Osteoblast (primary cell): ENCODE measurements at places on chromosomes 5 and 9. TPM values are rescaled to one million over a fixed set of nuclear protein-coding genes. Genes with fewer than 3 reads are reported as not detected.
A peak's percentile ranks its signal among the peaks of the same experiment; 100 is the strongest.

DNA sequence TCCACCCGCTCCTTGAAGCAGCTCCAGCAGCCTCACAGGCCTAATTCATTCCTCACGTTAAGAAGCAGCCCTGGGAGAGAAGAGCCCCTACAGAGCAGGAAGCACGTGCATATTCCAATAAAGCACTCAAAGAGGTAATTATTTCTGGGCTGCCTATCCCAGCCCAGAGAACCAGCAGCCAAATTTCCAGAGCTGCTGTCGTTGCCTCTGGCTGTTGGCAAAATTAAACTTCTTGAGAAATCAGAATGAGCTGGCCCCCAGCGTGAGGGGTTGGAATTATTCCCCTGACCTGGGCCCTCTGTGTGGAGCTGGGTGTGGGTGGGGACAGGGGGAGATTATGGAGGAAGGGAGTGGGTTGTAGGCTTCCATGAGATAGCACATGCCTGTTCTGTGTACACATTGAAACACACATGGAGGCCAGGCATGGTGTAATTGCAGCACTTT is 86.8 kb upstream of the HSPA9 start:
- H3K4me1 ChIP-seq, result no peaks in the 10 kb centered on the region
- peak; percentile 18 for DNase-seq
- no peaks in the 10 kb centered on the region for H3K36me3 ChIP-seq
- no peak overlapping the region for H3K27ac ChIP-seq
- H3K4me3 ChIP-seq, result no peak overlapping the region

WNT8A gene
- not detected in 2 replicates for total RNA-seq

SPINK7 gene
- total RNA-seq, result not detected in 2 replicates

PAX5 gene
- total RNA-seq, result under 0.01 TPM in 1 of 2 replicates, not detected in the other

DNA sequence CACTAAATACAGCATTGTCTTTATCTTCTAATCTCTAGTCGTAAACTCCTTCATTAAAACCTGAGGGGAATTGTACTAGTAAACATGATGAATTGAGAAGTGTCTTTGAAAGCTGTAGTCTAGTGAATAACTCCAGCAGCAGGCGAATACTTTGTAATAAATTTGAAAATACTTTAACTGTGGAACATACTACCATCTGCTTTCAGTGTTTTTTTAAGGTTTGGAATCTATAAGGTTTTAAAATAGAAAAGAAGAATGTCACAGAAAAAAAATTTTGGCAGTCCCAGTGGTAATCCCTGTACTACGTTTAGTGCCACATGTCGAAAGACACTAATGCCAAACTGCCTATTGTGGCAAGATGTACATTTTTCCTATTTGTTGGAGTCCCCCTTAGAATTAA is 379.0 kb upstream of the NUDT12 start:
- DNase-seq, result no peak
- H3K4me1 ChIP-seq, result no peaks in the 10 kb centered on the region
- H3K4me3 ChIP-seq, result no peak overlapping the region
- no peaks in the 10 kb centered on the region for H3K27me3 ChIP-seq
- H3K27ac ChIP-seq, result no peak overlapping the region
- no peaks in the 10 kb centered on the region for H3K36me3 ChIP-seq

KIF27 gene
- total RNA-seq, result 6.2 TPM in 2 replicates

EQTN gene
- total RNA-seq, result not detected in 2 replicates

DNA sequence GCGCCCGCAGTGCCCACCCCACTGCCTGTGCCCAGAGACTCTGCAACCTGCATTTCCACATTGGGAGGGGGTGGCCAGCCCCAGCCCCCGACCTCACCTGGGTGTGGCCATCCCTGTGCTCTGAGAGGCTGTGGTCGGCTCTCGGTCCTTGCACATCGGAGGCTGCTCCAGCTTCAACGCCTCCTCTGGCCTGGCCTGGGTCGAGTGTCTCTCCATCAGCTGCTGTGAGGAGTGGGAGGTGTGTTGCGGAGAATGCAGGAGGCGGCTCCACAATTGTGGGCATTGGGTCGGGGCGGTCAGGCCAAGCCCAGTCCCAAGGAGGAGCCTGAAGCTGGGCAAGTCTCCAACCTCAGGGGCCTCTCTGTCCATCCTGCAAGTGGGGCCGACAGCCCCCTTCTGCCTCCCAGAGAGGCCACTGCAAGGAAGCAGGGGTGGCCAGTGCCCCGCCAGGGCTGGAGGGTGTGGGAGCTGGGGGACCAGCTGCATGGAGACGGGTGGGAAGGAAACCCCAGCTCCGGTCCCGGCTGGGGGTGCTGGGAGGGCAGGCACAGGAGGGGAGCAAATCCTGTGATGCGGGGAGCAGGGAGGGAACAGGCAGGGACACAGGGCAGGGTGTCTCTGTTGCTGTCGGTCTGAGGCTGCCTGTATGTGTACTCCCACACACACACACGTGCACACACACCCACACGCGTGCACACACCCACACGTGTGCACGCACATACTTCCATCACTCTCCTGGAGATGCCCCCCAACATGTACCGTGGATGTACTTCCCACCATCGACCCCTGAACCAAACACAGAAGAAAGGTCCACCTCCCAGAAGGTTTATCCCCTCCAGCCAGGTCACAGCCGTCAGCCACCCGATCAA is 28.9 kb downstream of the CCDC187 start:
- H3K27me3 ChIP-seq, result peaks cover 32% of the 10 kb centered on the region
- no peak overlapping the region for H3K27ac ChIP-seq
- no peaks in the 10 kb centered on the region for H3K36me3 ChIP-seq

DNA sequence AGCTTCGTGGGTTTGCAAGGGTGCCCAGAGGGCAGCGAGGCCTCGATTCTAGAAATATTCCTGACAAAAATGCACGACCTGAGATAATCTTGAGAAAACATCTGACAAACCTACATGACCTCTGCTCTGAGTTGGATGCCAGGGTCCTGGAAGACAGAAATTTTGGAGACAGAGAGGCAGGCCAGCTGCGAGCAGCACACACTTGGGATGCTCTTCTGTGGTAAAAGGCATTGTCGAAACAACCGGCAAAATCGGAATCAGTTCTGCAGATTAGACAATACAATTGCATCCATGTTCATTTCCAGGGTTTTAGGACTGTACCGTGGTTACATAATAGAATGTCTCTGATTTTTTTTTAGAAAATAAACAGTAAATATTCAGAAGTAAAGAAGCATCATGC is 74.2 kb downstream of the GADD45G start:
- no peak overlapping the region for H3K4me3 ChIP-seq
- no peak for DNase-seq
- no peak overlapping the region for H3K27ac ChIP-seq
- H3K36me3 ChIP-seq, result no peaks in the 10 kb centered on the region
- H3K4me1 ChIP-seq, result no peaks in the 10 kb centered on the region
- no peaks in the 10 kb centered on the region for H3K27me3 ChIP-seq

CDX1 gene
- total RNA-seq, result 0.29 and 0.36 TPM in 2 replicates

DNA sequence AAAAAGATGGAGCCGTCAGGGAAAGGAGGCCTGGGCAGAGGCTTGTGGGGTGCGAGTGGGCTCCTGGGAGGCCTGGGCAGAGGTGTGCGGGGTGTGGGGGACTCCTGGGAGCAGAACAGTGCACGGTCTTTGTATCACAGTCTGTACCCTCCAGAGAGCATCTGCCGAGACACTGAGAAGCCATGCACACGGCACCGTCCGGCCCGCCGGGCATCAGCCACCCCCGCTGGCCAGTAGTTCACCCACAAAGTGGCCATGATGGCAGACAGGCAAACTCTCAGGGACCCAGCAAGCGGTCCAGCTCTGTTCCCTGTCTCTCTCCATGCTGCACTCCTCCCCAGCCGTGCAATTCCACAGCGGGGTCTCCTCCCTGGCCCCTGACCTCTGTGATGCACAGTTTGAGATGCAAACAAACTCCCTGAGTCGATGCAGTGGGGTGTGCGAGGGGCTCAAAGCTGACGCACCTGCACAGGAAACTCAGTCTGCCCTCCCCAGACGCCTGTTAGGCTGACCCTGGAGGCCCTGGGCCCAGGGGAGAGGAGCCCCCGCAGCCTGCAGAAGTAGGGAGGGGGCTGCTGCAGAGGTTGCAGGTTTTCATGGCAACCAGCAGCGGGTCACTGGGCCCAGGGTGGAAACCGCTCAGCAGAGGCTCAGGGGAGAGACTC is 9.1 kb upstream of the GPSM1 start:
- no peak for DNase-seq
- H3K36me3 ChIP-seq, result no peaks in the 10 kb centered on the region
- H3K4me3 ChIP-seq, result no peak overlapping the region
- no peaks in the 10 kb centered on the region for H3K27me3 ChIP-seq

DNA sequence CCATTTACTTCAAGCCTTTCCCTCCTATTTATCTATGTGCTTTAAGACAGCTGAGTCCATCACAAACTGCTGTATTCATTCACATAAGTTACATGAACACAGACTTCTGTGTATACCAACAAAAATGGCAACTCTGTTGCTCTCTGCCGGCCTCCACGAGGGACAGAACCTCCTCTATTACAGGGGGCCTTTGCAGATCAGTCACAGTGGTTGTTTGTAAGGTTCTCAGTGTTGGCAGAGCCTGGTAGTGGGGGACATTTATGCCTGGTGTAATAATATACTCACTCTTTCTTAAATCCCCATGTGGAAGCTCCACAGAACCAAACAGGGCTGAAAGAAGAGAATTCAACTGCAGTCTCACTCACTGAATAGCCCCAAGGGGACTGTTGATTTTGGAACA is 76.5 kb downstream of the SLC1A1 start:
- no peak overlapping the region for H3K27ac ChIP-seq
- peaks cover 9% of the 10 kb centered on the region for H3K4me1 ChIP-seq
- no peak for DNase-seq
- no peaks in the 10 kb centered on the region for H3K36me3 ChIP-seq
- H3K27me3 ChIP-seq, result no peaks in the 10 kb centered on the region

GRCh38 chr5:172712610-172713009 is 58.4 kb downstream of the DUSP1 start:
- no peak overlapping the region for H3K27ac ChIP-seq
- no peaks in the 10 kb centered on the region for H3K36me3 ChIP-seq
- H3K27me3 ChIP-seq, result no peaks in the 10 kb centered on the region
- peak; percentile 6 for DNase-seq

DNA sequence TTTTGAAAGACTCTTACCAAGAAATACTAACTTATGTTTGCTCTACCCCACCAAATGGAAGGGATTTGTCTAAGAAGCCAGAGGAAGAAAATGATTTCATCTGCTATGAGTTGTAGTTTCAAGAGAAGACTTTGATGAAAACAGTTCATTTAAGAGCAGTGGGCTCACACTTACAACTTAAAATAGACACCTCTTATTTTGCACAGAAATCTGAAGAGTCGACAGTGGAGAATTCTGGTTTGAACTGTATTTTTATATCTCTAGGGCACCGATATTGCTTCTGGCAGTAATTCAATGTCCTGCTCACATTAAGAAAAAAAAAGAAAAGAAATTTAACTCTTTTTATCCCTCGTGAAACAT is 1.9 kb upstream of the DAB2 start:
- peaks cover 10% of the 10 kb centered on the region for H3K36me3 ChIP-seq
- H3K4me1 ChIP-seq, result peaks cover 47% of the 10 kb centered on the region
- peak overlapping the region; percentile 96 for H3K27ac ChIP-seq
- H3K4me3 ChIP-seq, result peak overlapping the region; percentile 91
- no peaks in the 10 kb centered on the region for H3K27me3 ChIP-seq

DNA sequence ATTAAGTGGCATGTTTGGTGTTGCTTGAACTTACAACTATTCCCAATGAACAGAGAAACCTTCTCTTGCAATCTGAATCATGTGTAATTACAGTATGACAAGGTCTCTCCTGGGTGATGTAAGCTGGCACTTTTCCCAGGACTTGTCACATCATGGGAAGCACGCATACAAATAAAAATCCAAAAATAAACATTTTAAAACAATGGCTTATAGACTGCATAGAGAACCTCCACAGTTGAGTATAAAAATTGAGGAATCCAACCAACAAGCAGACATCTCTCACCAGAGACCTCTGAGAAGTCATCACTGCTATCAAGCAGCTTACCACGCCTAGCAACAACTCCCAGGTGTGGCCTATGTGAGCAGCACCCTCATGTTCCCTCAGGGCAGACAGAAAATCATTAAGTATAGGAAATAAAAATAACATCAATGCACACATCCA is 3.9 kb downstream of the MLLT3 start:
- no peak overlapping the region for H3K4me3 ChIP-seq
- no peaks in the 10 kb centered on the region for H3K27me3 ChIP-seq
- H3K36me3 ChIP-seq, result no peaks in the 10 kb centered on the region
- peak; percentile 80 for DNase-seq
- H3K27ac ChIP-seq, result no peak overlapping the region

DNA sequence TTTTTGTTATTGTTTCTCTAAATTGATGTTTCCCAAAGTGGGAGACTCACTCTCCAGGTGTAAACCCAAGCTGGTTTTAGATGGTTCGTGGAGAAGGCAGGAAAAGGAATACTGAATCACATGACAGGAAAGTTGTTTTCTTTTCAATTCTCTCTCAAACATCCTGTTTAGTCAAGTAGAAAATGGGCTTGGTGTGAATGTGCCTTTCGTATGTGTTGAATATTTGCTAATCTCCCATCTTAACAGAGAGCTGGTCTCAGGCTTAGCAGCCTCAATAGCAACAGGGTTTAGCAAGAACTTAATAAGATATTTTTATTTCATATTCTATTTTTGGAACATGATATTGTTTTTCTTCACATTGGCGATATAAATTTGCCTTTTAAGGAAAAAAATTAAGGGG is 119.7 kb downstream of the INSYN2B start:
- no peaks in the 10 kb centered on the region for H3K27me3 ChIP-seq
- no peak for DNase-seq
- no peak overlapping the region for H3K4me3 ChIP-seq
- H3K36me3 ChIP-seq, result peaks cover 4% of the 10 kb centered on the region

DNA sequence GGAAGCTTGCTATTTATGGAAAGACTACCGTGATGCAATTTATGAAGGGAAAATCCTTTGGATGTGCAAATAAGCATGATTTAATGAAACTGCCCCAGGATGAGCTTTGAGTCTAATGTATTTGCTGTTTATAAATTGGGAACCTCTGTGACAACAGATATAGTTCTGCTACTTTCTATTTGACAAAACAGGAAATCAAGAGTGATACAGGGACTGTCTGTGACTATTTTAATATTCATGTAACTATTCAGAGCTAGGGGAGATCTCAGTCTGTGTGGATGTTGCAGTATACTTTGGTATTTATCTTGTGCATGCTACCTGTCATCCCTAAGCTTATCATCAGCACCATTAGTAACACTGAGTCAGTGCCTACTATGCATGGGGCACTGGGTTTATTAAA is 132.1 kb downstream of the PDZD2 start:
- no peaks in the 10 kb centered on the region for H3K36me3 ChIP-seq
- no peak for DNase-seq
- no peak overlapping the region for H3K27ac ChIP-seq
- no peak overlapping the region for H3K4me3 ChIP-seq

- H3K27ac ChIP-seq, result no peak overlapping the region
- no peak for DNase-seq
- no peaks in the 10 kb centered on the region for H3K36me3 ChIP-seq
- H3K27me3 ChIP-seq, result no peaks in the 10 kb centered on the region
Measured at GRCh38 chr5:175094461-175094860, 349.5 kb downstream of the DRD1 start.
